A549 treated with Hydrocortisone at 1 μM for 4 hours (cell line): ENCODE measurements at places on chromosomes 4 and X. TPM values are rescaled to one million over a fixed set of nuclear protein-coding genes. Genes with fewer than 3 reads are reported as not detected.

Gene FGFR3
- 1.6 to 2.4 TPM (median 2.0 TPM) in 5 replicates for total RNA-seq

Gene ATP7A
- 2.6 to 4.7 TPM (median 3.5 TPM) in 5 replicates for total RNA-seq

Gene BEX2
- 7.1 to 12.0 TPM (median 9.3 TPM) in 5 replicates for total RNA-seq

Gene F11
- not detected in 5 replicates for total RNA-seq

Gene ZDHHC15
- total RNA-seq: not detected in 5 replicates

Gene MFAP3L
- total RNA-seq: 3.0 to 5.4 TPM (median 4.1 TPM) in 5 replicates

Gene PDZD4
- 2.9 to 3.7 TPM (median 3.4 TPM) in 5 replicates for total RNA-seq

Gene GLRA2
- not detected in 5 replicates for total RNA-seq

Gene LDOC1
- 80.0 to 94.3 TPM (median 91.3 TPM) in 5 replicates for total RNA-seq

Gene CD40LG
- not detected in 5 replicates for total RNA-seq

Gene FAM47A
- total RNA-seq: not detected in 5 replicates

Gene TCEAL9
- total RNA-seq: 87.2 to 150 TPM (median 94.3 TPM) in 5 replicates

Gene ADAM29
- total RNA-seq: not detected in 5 replicates

Gene SSX4B
- total RNA-seq: not detected in 5 replicates

Gene XAGE1A
- total RNA-seq: 7.3 to 39.6 TPM (median 16.0 TPM) in 5 replicates

Gene TRAM1L1
- total RNA-seq: 0.33 to 0.86 TPM (median 0.52 TPM) in 5 replicates
